Upper lobe of right lung (tissue), 1 donor: ENCODE measurements at places on chromosomes 1 and 21.

DNA sequence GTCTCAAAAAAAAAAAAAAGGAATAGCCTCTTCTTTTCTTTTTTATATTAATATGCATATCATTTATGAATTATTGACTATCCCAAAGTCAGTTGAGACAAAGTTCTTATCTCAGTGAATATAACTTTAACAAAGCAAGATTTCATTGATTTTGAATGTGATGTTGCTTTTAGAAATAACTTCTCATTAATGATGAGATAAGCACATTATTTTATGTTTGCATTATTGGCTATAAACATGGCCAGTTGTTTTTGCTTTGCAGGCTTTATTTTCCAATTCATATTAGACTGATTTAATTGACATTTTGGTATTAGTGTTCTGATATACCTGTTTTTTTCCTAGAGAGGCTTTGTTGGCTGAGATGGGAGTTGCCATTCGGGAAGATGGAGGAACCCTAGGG is 81.3 kb downstream of the KIF1B start:
- no peak for DNase-seq

- DNase-seq: no peak
Measured at GRCh38 chr1:89698624-89699023, 65.7 kb downstream of the LRRC8C start.

GRCh38 chr1:58652651-58653184 is 47.1 kb downstream of the MYSM1 start:
- no peak for DNase-seq

DNA sequence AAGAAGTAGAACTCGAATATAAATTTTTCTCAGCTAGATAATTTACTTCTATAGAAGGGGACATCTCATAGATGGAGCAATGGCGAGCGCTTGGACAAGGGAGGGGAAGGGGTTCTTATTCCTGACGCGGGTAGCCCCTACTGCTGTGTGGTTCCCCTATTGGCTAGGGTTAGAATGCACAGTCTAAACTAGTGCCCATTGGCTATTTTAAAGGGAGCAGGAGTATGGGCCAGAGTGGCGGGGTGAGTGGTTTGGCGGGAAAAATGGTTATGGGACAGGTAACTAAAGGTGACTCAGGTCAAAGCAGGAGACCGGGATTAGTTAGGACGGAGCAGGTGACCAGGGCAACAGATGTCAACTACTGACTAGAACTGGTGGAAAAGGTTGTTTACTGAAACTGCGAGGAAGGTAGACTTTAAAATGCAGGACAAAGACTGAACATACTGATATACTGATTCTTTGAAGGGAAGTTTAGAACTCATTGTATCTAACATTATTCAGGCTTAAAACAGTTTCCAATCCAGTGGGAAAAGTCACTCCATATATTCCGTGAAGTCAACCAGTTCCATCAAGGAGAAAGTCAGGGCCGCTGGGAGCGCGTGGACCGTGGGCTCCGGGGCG is 940 bp upstream of the ATAD3A start:
- DNase-seq: no peak

DNA sequence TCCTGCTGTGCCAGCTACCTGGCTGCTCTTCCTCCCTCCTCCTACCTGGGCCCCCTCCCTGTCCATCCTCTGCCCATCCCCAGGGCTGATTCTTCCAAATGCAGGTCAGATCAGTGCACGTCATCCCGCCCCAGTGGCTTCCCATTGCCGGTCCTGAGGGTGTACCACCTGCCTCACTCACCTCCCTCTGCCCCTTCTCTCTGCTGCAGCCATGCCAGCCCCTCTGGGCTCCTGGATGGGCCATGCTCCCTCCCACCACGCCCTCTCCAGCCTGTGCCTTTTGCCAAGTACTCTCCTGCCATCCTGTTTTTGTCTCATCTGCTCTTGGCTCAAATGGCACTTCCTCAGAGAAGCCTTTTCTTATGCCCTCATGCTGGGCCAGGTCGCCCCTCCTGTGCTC is 95.8 kb downstream of the ARHGEF10L start:
- no peak for DNase-seq

- peak; percentile 38 for DNase-seq
Measured at GRCh38 chr21:45266518-45267389, 20.9 kb downstream of the POFUT2 start.

- DNase-seq: no peak
Measured at GRCh38 chr21:39251326-39251725, 62.1 kb downstream of the BRWD1 start.

GRCh38 chr1:205669341-205670149 is 10.8 kb downstream of the SLC45A3 start:
- DNase-seq: no peak

- DNase-seq: no peak
Measured at GRCh38 chr1:203086992-203087763, 1.4 kb upstream of the MYOG start.

GRCh38 chr1:79785561-79785960 is 779.0 kb upstream of the ADGRL4 start:
- no peak for DNase-seq

DNA sequence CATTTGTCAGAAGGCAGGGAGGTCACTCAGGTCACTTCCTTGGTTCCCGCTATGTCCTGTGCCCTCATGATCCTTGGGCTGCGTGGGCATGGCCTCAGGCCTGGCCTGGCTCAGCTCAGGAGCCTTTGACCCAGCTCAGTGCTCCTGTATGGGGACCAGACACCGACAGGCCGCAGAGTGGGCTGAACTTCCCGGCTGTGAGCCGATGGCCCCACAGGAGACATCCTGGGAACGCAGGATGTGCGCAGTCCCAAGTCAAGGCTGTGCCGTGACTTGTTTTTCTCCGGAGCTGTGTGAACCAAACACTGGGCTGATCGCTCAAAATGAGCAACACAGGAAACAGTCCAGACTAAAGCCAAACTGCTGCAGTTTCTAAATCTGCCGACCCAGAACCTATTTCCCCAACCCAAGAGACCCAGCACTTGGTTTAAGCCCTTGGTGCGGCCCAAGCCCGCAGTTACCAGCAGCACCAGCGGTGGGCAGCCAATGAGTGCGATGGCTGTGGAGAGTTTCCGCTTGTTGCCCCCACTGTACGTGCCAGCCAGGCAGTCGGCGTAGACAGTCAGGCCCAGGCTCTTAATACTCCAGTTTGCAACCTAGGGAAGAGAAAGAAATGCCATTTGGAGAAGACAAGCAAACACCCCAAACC is 92.3 kb upstream of the GCLM start:
- no peak for DNase-seq

DNA sequence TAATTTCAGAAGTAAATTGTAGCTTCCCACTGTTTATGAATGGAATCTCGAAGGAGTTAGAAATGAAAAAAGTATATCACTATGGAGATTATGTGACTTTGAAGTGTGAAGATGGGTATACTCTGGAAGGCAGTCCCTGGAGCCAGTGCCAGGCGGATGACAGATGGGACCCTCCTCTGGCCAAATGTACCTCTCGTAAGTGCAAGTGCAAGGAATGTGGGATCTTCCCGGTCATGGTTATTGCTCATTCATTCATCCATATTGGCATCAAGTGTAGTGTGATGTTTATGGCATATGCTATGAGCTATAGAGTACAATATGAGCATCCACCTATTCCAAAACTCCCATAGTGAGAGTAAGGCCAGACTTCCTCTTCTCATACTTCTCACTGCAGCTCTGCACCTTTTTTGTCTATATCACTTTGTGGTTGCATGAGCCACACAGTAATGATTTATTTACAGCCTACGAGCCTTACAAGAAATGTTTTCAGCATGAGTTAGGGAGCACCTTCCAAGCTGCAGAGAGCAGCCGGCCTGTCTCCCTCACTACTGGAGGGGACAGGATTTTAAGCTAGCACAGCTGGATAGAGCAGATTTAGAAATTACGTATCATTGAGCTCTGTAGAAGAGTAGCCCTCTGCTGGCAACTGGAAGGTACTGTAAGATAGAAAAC is 24.9 kb upstream of the CR1L start:
- DNase-seq: no peak

DNA sequence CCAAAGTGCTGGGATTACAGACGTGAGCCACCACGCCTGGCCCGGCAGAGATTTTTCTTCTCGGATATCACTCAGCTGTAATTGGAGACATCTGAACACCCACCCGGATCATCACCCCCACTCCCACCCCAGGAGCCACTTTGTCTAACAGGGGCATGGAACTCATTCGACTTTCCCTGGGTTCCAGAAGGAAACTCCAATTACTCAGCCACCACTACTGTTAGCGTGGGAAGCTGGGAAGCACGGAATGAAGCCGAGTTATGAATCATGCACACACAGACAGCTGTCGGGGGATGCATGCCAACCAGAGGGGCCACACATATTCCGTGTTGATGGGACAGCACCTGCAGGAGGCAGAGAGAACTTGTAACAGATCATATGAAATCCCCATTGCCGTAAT is 85.2 kb downstream of the HLCS start:
- no peak for DNase-seq

GRCh38 chr1:154726896-154727753 is 119.1 kb upstream of the ADAR start:
- DNase-seq: no peak

GRCh38 chr1:107683191-107683657 is 281.8 kb downstream of the VAV3 start:
- DNase-seq: no peak

- no peak for DNase-seq
Measured at GRCh38 chr1:243260221-243260880, 4.5 kb downstream of the SDCCAG8 start.

- DNase-seq: peak; percentile 91
Measured at GRCh38 chr21:45596704-45597318, 46.7 kb upstream of the PCBP3 start.

GRCh38 chr1:3777647-3778589 is 5.4 kb downstream of the SMIM1 start:
- DNase-seq: no peak

GRCh38 chr1:24364975-24365678 is 46.0 kb downstream of the GRHL3 start:
- DNase-seq: no peak

DNA sequence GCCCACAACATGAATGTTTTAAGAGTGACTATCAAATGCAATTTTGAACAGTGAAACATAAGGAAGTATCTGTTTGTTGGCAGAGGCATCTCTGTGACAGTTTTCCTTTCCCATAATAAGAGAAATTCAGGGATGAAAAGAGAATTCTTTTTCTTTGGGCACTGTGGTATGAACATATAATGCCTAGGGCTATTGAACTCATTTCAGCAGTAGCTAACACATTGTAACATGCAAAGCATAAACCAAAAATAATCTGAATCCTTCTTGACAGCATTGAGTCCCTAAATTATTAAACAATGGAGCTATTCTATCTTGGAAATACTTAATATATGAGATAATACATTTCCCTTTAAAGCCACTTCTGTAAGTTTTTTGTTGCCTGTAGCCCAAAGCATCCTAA is 633.0 kb upstream of the B3GALT2 start:
- DNase-seq: no peak

DNA sequence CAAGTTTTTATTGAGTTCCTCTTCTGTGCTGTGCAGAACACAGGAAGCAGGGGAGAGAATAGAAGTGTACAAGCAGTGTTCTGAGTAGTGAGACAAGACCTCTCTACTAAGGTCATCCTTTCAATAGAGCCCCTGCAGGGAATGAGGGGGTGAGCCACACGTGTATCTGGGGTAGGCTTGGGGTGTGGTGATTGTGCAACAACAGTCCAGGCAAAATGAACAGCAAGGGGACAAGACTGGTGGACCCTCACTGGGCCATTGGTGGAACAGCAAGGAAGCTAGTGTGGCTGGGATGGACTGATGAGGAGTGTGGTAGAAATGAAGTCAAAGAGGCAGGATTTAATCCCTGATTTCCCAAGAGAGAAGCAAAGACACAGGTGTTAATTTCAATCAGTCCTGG is 8.2 kb upstream of the BMP8A start:
- no peak for DNase-seq

DNA sequence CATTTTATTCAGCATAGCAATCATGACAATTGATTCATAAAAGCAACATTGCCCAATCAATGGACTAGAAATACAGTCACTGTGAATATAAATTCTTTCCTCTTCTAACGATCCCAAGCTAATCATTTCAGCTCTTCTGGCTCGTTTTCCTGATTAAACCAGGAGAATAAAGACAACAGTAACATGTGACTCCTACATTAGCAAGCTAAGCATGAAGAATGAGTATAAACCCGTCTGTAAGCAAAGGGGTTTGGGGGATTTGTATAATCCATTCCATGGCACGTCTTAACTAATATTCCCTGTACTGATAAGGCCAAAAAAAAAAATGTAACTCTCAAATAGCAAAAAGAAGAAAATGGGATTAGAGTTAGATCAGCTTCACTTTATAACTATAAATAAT is 21.6 kb downstream of the IRF2BP2 start:
- no peak for DNase-seq

DNA sequence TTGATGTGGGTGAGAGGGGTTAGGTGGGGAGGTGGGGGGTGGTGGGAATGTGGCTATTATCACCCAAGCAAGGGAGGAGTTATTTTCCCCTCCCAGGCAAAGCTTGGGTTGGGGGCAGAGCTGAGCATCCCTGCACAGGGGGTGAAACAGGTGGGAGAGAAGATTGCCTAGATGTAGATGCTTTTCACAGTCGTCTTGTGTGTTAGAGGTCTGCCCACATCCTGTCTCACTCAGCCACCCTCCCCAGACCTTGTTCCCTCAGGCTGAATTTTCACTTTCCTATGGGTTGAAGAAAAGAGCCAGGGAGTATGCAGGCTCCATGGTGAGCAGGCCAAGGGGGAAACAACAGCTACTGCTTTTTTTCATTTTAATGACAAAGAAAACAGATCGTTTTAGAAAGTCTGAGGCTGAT is 223.5 kb downstream of the KIF26B start:
- no peak for DNase-seq

DNA sequence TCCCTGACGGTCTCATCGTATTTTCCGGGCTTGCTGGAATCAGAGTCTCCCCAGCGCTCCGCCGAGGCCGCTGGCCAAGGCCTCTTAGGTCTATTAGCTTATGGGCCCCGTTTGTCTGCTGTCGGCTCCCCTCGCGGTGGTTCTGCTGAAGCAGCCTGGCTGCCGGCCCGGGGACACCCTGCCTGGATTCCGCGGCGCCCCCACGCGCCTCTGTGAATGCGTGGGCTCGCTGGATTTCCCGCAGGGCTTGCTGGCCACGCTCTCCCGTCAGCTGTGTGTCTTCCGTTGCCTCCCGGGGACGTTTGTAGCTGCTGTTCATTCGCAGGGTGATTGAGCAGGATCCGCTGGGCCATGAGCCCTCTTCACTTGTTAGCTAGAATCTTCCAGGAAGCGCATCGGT is 8.4 kb downstream of the LRRC3 start:
- no peak for DNase-seq
